Effector memory CD8-positive, alpha-beta T cell (primary cell): ENCODE measurements at places on chromosomes 7 and 10.

DNA sequence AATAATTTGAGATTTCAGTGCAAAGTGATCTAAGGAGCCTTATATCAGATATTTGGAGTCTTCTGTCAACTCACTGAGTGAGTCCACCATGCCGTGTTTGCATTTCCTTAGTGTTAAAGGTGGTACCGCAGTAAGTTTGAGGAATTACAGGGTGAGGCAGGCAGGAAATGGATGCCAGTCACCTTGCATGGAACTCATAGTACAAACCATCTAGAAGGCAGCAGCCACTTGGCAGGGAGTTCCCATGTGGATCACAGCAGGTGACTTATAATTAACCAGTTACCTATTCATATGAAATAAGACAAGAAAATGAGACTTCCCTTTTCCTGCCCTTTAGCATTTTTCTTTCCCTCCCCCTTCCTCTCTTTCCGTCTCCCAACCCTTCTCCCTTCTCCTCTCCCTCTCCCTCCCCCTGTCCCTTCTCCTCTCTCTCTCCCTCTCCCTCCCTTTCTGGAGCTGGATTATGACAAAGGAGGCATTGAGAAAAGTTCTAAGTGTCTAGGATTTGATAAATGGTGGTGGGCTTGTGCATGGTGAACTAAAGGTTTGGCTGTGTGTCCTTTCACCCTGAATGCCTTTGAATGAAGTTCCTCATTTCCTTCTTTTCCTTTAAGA is 94.1 kb downstream of the LRRC4 start:
- DNase-seq, result no peak

DNA sequence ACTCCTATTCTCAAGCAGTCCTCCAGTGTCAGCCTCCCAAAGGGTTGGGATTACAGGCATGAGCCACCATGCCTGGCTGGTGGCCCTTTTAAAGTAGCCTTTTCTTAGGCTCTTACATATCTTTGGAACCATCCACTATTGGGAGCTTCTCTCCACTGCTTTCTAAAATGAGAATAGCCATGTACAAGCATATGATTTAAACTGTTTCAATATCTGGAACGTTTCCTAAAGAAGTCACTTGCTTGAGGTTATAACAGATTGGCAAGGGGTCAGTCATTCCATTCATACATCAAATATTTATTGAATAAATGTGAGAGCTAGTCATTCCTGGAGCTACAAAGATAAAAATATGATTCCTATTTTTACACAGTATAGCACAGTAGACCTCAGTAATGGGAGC is 97.4 kb upstream of the LRGUK start:
- no peak for DNase-seq

- no peak for DNase-seq
These were observed 287.8 kb upstream of the MKLN1 start for GRCh38 chr7:131039836-131040235.

- no peak for DNase-seq
These were observed 7.7 kb downstream of the DDX56 start for GRCh38 chr7:44565795-44566559.

GRCh38 chr7:106887421-106887820 is 22.3 kb downstream of the PIK3CG start:
- DNase-seq, result no peak

- no peak for DNase-seq
These were observed 21.6 kb upstream of the GTPBP4 start for GRCh38 chr10:966466-967235.

DNA sequence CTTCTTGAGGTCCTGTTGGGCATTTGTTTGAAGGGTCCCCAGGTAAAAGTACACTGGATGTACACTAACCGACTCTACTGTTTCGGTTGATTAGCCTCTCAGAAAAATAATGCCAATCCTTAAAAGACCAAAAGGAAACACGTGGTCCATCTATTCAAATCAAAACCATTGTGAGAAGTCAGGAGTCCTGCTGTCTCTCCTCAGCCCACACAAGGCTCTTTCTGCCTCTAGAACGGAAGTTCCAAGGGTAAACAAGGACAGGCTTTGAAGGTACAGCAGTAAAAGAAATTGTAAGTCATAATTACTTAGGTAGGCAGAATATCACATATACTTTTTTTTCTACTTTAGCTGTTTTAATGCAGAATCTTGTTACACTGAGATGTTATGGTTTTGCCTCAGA is 71.7 kb upstream of the TPK1 start:
- no peak for DNase-seq

- no peak for DNase-seq
These were observed 2.6 kb downstream of the CLDN4 start for GRCh38 chr7:73833251-73833919.

GRCh38 chr7:91311839-91312238 is 47.6 kb downstream of the FZD1 start:
- no peak for DNase-seq

GRCh38 chr7:130299866-130300265 is 6.9 kb downstream of the CPA4 start:
- no peak for DNase-seq

GRCh38 chr7:140334341-140335057 is 63.8 kb downstream of the SLC37A3 start:
- no peak for DNase-seq

DNA sequence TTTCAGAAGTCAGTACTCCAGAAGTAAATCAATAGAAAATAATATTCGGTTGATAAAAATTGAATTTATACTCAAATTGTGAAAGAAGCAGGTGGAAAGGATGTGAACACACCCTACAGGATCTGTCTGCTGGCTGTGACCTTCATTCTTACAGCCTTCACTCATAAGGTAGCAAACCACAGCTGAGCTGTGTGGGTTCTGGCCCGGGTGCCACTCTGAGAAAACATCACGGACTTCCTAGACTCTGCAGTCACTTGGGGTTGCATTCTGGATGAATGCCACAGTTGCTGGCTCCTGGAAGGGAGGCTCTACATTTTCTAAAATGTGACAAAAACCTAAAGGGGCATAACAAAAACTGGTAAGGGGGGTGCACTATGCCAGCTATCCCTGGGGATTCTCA is 36.0 kb upstream of the ABLIM1 start:
- DNase-seq, result peak; percentile 9

DNA sequence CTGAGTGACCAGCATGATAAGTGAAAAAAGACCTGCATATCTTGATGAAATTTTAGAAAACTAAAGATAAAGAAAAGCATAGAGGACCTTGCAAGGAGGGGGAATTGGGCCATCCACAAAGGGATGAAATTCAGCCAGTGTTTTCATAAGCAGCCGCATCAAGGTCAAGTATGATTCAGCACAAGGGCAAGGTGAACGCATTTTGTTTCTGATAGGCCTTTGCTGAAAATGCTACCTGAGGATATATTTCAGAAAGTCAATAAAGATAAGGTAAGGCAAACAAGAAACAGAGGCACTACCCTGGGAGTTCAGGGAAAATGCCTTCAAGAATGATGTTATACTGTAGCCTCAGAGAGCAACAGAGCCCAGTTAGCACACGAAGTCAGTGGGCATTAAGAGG is 55.0 kb upstream of the SHH start:
- no peak for DNase-seq

DNA sequence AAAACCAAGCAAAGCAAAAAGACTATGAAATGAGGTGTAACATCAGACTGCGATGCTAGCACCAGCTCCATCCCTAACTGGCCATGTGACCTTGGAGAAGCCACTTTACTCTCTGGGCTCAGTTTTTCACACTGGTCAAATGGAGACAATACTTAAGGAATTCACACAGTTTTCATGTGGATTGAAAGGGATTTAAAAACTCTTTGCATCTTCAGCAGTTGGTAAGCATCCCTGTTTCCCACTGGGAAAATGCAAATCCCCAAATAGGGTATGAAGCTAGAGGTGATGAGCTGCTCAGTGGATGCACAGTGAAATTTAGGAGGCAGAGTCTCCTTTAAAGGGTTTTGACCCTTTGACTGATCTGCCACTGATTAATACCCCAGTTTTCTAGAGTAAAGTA is 240.7 kb downstream of the SORCS3 start:
- DNase-seq, result no peak

DNA sequence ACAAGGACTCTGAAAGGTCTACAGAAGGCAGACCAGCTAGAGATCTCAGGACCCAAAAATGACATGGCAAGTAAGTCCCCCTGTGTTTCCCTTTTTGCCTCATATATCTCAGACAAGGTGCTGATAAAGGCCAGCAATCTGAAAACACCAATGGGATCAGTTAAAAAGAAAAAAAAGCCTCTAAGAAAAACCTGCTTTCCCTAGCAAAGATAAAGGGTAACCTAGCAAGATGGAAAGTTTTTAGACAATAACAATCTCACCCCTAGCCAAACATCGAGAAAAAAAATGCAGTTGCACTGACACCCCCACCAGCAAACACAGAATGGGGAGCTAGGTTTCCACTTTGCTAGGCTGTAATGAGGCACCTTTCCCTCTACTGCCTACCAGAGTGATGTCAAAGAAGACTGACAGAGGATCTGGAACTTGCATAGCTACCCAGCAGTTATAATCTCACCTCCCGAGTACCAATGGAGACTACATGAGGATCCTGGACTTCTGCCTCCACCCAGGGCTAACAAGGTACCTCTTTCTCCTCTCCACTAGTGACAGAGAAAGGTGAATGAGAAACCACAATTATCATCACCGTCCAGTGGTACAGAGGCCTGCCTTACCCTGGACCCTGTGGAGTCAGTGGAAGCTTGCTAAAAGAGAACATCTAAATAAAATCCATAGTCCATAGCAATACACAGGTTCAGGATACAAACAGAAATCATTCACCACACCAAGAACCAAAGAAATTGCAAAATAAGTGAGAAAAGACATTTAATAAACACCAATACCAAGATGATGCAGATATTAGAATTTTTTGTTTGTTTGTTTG is 240.8 kb downstream of the ARHGAP12 start:
- no peak for DNase-seq

GRCh38 chr10:585502-585901 is 104.0 kb downstream of the DIP2C start:
- DNase-seq, result no peak

- no peak for DNase-seq
These were observed 52.0 kb downstream of the TSPAN15 start for GRCh38 chr10:69503001-69503895.

DNA sequence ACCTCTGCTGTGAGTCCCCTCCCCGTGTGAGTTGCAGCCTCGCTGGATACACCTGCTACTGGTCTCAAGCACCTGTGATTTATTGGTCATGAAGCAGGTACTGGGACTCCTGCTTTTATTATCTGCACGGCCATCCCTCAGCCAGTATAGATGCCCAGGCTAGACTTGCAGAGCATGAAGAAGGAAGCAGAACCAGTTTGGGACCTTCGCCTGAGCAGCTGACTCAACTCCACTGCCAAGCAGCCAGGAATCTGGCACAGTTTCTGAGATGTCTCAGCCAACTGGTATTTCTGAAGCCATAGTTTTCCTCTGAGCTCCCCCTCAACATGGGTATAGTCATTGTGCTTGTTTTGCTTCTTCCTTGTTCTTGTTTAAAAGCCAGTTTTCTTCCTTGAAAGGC is 28.0 kb upstream of the SLC39A12 start:
- DNase-seq, result no peak

DNA sequence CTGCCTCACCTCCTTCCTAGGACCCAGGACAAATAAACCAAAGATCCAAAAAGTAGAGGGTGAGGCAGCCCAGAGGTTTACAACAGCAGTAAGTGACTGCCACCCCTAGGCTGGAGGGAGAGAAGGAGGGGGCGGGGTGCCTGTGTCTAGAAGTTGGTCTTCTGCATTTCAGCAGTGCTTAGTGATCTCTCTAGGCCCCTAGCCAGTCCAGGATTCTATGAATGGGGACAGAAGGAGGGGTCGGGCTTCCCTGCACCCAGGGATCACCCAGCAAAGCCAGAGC is 62.8 kb upstream of the KDM7A start:
- no peak for DNase-seq

GRCh38 chr7:105691680-105692564 is 110.6 kb upstream of the EFCAB10 start:
- DNase-seq, result peak; percentile 77

DNA sequence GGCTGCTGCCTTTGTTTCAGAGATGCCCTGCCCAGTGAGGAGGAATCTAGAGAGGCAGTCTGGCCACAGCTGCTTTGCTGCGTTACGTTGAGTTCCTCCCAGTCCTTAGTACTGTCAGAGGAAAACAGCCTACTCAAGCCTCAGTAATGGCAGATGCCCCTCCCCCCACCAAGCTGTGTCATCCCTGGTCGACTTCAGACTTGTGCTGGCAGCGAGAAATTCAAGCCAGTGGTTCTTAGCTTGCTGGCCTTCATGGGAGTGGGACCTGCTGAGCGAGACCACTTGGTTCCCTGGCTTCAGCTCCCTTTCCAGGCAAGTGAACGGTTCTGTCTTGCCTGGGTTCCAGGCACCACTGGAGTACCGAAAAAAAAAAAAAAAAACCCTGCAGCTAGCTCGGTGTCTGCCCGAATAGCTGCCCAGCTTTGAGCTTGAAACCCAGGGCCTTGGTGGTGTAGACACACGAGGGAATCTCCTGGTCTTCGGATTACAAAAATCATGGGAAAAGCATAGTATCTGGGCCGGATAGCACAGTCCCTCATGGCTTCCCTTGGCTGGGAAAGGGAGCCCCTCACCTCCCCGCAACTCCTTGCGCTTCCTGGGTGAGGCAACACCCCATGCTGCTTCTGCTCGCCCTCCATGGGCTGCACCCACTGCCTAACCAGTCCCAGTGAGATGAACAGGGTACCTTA is 9.1 kb downstream of the SDHAF3 start:
- DNase-seq, result no peak

- DNase-seq, result no peak
These were observed 199.7 kb downstream of the EXOC4 start for GRCh38 chr7:133452577-133452976.

DNA sequence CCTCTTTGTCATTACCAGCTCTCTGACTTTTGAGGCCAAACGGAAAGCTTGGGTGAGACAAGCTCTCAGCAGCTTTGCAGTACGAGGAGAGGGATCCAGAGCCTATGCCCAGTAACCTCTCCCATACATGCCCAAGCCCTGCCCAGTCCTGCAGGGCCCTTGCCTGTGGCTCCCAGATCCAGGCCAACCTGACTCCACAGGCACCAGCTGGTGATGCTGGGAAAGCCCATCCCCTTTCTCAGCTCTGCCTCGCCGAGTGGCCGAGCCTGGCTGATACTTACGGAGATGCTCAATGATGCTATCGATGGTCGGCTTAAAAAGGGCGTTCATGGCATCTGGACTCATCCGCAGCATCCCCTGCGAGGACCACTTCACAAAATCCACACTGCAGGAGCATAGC is 55.4 kb downstream of the PNLIPRP2 start:
- DNase-seq, result no peak
